T follicular helper cell (primary cell): ENCODE measurements at places on chromosomes 1 and 21.

DNA sequence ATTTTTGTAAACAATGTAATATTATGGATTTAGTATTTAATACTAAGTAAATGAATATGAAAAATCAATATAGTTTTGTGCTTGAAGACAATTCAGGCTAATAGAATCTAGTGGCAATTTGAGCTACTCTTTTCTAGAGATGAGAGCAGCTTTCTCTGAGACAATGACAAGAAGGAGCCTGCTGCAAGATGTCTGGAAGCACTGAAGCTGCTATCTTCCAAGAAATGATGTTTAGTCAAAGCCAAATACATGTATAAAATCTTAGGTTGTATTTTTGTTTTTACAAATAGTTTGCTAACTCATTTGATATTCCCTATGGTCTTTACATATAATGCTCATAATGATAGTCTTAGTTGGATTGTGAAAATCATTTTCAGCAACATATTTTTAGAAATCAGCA lies 103.9 kb upstream of the COL24A1 start:
- no peak for DNase-seq

DNA sequence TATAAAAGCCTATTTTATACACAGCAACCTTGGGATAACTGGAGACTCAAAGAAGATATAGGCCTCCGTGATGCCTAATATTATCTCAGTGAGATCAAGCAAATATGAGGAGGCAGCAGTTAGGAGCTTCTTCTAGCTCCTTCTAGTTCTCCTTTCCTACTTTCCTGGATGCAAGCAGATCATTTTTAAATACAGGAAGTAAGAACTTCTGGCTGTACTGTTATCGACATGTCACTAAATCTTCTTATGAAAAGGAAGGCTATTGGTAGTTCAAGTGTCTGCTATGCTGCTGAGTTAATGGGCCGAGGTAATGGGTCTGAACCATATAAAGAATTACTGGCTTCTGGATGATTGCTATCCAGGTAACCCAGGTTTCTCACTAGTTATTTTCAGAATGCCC lies 15.9 kb downstream of the HSPA13 start:
- DNase-seq: no peak

GRCh38 chr1:232704694-232705680 lies 75.1 kb upstream of the SIPA1L2 start:
- no peak for DNase-seq

DNA sequence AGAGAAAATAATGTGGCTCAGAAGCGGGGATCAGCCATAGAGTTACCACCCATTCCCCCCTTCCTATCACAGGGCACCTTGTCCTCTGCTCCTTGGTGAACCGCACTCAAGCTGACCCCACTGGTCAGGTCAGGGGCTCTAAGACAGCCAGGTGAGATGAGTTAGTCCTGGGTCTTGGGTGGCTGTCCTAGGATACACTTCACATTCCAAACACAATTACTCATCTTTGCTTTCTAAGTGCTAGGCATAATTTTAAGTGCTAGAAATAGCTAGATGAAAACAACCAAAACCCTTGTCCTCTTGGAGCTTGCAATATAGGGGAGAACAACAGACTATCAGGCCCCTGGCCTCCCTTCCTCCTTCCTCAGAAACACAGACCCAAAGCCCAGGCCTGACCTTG lies 7.8 kb upstream of the MUTYH start:
- no peak for DNase-seq

DNA sequence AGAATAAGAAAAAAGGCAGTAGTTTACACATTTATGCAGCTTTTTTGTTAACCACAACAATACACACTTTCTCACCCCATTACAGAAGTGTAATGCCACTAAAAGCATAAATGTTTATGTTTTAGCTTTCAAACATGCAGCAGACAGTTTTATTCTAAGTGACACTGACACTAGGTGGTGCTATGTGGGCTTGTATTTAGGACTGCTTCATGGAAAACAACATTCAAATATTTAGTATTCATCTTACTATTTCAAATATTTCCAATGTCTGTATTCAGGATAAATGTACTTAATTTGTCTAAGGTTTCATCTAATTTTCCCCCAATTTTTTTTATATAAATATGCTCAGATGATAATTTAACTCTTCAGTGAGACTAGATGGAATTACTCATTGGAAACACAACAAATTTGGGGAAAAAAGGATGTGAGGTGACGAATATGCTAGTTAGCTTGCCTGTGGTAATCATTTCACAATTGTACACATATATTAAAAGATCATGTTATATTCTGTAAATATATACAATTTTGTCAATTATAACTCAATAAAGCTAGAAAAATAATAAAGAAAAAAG lies 71.4 kb downstream of the USP1 start:
- DNase-seq: no peak

- DNase-seq: no peak
These were observed 127.9 kb downstream of the ZNF326 start for GRCh38 chr1:90122654-90123340.

- no peak for DNase-seq
These were observed 39.1 kb upstream of the GBP5 start for GRCh38 chr1:89311757-89312156.

GRCh38 chr1:164842870-164843269 lies 283.9 kb downstream of the PBX1 start:
- no peak for DNase-seq

- DNase-seq: no peak
These were observed 12.3 kb downstream of the BCAR3 start for GRCh38 chr1:93669369-93669768.

DNA sequence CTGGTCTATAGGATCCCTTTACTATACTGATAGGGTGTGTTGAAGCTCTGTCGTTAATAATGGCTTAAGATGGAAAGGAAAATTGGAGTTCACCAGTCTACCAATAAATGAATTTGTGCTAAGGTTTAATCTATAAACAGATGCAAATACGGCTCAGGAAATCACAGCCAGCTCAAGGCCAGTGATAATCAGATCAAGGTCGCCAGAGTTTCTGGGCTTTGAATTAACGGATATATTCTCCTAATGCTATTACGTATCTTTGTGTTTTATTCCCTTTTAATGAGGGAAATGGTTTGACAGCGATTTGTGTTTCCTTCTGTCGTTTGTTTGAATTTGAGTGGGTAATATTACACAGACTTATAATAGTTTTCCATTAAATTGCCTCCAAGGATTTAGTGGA lies 279.6 kb downstream of the BACH1 start:
- no peak for DNase-seq

GRCh38 chr1:153483776-153484175 lies 23.3 kb upstream of the S100A7 start:
- no peak for DNase-seq

GRCh38 chr1:117660271-117660965 lies 54.6 kb downstream of the TENT5C start:
- no peak for DNase-seq

DNA sequence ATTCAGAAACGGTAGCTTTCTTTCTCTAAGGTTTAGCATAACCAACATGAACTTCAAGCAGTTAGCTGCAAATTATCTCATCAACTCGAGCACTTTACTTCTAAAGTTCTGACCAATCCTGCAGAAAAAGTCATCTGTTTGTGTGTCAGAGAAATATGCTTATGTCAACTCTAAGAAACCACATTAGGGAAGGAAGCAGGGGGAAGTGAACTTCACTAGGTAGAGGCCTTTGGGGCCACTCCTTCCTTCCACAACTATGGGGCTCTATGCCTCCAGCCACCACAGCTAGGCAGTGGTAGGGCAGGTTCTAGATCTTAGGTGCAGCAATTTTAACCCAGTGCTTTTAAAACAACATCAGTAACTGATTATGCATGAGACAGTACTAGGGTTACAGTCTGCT lies 375.9 kb downstream of the DSCAM start:
- DNase-seq: no peak

DNA sequence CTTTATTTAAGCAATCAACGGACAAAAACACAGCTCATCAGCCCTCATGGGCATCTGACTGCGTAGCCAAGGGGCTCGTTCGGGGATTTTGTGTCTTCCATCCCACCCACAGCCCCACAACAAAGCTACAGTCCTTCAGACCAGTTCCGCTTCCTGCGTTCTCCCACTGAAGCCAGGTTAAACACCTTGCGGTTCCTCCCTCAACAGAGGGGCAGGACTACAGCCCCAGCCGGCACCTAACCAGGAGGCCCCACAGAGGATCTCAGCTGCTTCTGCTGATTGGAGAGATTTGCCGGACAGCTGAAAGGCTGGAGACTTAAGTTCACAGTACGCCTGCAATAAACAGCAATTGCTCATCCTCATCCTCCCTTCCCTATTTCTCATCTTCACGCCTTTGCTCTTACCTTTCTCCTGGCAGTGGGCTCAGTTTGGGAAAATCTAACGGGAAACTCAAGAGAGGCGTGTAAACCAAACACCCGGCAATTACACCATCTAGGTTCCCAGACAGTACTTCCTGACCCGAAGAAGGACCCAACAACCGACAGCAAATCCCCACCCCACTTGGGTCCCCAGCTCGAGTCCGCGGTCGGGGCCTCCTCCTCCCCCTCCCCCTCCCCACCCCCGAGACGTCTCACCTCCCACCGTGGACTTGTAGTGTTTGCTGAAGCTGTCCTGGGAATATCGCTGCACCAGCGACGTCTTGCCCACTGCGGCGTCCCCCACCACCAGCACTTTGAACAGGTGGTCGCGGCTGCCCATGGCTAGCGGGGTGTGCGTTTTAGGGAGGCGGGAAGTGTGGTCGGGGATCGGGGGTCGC lies 876 bp downstream of the RAB29 start:
- peak; percentile 13 for DNase-seq

- DNase-seq: no peak
These were observed 61.0 kb downstream of the DNTTIP2 start for GRCh38 chr1:93817819-93818569.

DNA sequence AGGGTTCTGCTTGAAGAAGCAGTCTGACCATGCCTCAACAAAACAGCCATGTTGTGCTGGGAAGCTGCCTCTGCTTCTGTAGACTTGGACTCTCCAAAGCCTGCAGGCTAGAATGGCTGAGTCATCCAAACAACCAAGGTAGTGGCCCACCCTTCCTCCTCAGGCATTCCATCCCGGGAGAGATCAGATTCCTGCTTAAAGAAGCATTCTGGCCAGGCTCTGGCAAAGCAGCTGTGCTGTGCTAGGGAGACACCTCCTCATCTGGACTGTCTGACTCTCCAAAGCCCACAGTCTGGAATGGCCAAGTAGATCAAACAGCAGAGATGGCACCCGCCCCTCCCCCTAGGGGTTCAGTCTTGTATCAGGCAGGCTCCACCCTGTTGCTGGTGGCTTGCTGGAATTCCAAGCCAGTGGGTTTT lies 38.3 kb upstream of the F3 start:
- DNase-seq: no peak

DNA sequence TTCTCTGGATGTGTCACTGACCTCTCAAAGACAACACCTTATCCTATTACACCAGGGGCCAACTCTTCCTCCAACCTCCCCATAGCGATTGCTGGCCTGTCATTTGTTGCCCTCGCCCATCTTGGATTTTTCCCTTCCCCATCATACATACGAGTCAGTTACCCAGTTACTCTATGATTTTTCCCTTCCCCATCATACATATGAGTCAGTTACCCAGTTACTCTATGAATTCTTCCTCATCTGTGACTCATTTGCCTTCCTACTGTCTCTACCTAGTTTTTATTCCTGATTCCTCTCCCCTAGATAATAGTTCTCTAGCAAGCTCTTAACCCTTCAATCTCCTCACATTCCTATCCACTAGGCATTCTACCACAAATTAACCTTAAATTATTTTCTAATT lies 178.8 kb downstream of the NR5A2 start:
- DNase-seq: no peak

- no peak for DNase-seq
These were observed 213.2 kb upstream of the JUN start for GRCh38 chr1:58997060-58997411.

- DNase-seq: no peak
These were observed 1.5 kb downstream of the RPS6KA1 start for GRCh38 chr1:26530895-26531598.

GRCh38 chr21:16563795-16564194 lies 834.0 kb downstream of the USP25 start:
- DNase-seq: no peak

- no peak for DNase-seq
These were observed 29.1 kb downstream of the DNAJC11 start for GRCh38 chr1:6672558-6672957.

DNA sequence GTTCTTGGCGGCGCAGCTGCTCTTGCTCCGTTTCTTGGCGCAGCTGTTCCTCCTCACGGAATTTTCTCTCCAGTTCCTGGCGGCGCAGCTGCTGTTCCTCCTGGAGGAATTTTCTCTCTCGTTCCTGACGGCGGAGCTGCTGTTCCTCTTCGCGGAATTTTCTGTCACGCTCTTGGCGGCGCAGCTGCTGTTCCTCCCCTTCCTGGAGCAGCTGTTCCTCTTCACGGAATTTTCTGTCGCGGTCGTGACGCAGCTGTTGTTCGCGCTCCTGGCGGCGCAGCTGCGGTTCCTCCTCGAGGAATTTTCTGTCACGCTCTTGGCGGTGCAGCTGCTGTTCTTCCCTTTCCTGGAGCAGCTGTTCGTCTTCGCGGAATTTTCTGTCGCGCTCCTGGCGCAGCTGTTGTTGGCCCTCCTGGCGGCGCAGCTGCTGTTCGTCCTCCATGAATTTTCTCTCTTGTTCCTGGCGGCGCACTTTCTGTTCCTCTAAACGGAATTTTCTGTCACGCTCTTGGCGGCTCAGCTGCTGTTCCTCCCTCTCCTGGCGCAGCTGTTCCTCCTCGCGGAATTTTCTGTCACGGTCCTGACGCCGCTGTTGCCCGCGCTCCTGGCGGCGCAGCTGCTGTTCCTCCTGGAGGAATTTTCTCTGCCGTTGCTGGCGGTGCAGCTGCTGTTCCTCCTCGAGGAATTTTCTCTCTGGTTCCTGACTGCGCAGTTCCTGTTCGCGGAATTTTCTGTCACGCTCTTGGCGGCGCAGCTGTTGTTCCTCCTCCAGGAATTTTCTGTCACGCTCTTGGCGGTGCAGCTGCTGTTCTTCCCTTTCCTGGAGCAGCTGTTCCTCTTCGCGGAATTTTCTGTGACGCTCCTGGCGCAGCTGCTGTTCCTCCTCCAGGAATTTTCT lies 7.0 kb downstream of the TCHH start:
- DNase-seq: no peak

DNA sequence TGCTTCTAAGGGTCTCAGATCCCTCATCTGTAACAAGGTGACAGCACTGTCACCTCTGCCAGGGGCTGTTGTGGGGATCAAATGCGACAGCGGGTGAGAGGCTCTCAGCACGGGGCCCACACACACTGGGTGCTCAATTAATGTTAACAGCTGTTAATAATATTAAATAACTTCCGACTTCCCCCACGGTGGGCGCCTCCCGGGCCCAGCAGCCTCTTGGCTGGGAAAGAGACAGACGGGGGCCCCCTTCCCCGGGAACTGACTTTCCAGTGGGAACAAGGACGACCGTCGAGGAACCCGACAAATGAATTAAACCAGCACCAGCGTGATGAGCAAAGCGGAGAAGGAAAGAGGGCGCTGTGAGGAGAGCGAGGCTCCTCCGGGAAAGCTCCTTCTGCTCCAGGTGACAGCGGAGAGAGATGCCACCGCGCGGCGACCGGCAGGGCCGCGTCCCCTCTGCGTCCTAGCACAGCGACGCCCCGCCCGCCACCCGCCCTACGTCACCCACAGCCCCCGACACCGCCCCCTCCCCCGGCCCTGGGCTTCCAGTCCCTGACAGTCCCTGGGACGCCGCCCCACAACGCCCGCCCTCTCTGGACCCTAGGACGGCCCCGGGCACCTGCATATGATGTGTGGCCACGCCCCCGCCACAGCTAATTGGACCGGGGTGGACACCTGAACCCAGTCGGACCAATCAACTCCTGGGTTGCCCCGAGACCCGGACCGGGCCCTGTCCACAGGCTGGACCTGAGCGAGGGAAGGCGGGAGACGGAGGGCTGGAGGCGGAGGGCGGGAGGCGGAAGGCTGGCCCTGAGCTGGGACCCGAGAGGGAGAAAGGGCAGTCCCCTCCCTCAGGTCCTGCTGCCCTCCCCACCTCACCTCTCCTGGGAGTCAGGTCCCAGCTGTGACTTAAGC lies 38.2 kb downstream of the MATN1 start:
- no peak for DNase-seq
